Brain microvascular endothelial cell (primary cell): ENCODE measurements at places on chromosomes 6 and 20.

DNA sequence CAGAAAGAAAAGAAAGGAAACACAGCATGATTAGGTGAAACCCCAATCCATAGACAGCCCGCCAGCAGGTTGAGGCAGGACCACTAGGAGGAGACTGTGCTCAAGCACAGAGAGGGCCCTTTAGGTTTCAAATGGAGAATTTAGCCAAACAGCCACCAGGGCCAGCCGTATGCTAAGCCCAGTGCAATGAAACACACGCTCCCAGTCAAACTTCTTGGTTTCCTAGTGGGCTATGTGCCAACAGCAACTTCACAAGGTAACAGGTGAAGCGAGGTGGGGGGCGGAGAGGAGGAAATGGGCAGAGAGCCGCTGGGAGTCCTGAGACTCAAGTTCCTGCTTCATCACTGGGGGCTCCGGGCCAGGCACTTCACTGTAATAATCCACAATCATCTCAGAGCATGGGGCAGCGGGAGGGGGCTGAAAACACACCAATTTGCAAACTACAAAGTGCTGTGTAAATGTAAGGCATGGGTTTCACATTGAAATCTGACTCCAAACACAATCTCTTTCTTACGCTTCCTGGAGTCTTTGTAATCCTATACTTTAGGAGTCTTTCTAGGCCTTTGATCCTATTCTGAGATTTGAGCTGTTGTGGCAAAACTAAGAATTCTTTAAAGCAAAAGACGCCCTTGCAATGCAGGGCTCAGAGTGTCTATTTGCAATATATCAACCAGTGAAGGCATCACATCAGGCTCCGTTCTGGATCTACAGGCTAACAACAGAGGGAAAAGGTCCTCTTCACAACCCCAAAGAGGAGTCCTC, 117.3 kb downstream of the OPRM1 start:
- DNase-seq = peak; percentile 47

- no peak for DNase-seq
Measured at GRCh38 chr6:17957904-17958620, 29.4 kb downstream of the KIF13A start.

DNA sequence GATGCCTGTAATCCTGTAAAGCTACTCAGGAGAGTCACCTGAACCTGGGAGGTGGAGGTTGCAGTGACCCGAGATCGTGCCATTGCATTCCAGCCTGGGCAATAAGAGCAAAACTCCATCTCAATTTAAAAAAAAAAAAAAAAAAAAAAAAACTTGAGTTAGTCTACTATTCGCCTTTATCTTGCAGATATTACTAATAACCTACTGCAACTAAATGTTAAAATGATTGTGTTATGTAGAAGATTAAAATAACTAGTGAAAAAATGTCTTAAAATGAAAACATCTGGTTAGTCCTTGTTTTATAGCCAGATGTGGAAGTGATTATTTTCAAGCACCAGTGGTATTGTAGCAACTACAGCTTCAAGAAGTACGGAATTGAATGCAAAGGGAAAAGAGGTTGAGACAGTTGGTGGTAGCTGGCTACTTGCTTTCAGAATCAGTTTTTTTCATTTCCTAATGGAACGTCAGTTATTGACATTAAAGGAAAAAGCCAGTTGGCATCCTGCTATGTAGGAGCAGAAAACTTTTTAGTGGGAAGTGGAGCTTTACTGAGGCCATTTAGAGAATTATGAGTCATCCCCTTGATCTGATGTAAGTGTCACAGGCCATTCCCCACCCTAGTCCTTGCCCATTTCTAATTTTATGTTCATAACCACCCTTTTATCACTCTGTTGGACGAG, 43.8 kb upstream of the DYNLRB1 start:
- DNase-seq = peak; percentile 26

GRCh38 chr6:53494076-53494475, 50.8 kb downstream of the GCLC start:
- no peak for DNase-seq

DNA sequence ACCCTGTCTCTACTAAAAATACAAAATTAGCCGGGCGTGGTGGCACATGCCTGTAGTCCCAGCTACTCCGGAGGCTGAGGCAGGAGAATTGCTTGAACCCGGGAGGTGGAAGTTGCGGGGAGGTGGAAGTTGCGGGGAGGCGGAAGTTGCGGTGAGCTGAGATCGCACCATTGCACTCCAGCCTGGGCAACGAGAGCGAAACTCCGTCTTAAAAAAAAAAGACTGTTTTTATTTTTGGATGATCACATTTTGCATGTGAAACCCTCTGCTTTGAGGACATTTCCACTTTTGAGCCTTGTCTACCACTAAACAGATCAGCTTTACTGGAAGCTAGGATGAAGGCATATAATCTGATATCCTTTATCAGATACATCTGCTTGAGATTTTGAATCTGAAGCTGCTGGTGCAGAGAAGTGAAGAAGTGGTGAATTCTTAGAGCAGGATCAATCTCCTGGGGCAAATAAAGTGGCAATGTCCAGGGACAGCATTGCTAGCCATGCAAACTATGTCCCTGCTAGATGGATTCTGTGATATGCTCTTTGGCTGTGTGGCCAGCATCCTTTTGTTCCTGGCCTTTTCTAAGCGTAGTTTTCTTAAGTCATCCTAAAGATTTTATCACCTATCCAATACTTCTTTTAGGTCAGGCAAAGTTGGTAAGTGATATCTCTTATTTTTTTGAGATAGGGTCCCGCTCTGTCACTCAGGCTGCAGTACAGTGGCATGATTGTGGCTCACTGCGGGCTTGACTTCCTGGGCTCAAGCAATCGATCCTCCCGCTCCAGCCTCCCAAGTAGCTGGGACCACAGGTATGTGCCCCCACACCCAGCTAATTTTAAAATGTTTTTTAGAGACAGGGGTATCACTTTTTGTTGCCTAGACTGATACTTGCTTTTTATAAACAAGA, 23.3 kb downstream of the RBL1 start:
- DNase-seq = no peak

DNA sequence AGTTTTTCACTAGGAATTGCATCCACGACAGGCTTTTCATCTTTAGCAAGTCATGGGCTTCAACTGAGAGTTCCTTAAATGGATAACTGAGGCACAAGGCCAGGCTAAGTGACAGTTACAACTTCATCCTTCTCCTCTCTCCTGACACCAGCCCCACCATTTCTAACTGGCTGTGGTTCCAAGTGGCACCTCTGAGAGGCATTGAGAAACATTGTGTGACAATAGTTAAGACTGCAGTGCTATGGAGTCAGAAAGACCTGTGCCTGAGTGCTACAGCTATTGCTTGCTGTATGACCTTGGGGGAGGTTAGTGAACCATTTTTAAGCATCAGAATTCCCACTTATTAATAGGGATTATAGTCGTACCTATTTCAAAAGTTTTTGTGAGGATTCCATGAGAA, 26.2 kb upstream of the MLIP start:
- DNase-seq = no peak

DNA sequence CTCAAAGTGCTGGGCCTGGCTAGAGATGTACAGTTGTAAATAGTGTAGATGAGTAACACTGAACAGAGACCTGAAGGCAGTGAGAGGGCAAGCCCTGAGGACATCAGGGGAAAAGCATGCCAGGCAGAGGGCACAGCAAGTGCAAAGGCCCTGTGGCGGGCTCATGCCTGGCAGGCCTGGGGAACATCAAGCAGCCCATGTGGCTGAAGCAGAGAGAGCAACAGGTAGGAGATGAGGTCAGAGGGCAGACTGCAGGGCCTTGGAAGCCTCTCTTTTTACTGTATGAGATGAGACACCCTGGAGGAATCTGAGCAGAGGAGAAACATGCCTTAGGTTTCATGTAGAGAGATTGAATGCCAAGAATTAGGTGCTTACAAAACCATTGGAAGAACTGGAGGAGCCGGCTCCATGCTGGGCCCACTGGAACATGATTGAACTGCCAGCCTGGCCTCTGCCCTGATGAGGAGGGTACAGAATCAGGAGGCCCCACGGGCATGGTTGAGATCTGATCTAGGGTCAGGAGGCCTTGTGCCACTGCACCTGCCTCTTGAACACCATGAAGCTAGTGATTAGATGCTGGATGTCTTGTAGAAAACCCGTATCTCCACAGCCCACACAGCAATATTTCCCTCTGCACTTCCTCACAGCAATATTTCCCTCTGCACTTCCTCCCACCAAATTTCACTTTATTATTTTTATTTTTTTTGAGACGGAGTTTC, 5.9 kb upstream of the HMGA1 start:
- no peak for DNase-seq

- no peak for DNase-seq
Measured at GRCh38 chr20:63861365-63861934, at the start of gene ABHD16B. ABHD16B (plus strand) TSS chr20:63861498; CDS start chr20:63861541, 43 bp downstream.

GRCh38 chr20:53768329-53768728, 174.7 kb upstream of the ZNF217 start:
- no peak for DNase-seq

- DNase-seq = no peak
Measured at GRCh38 chr6:168950858-168951214, 302.8 kb downstream of the THBS2 start.

- no peak for DNase-seq
Measured at GRCh38 chr6:166526937-166527336, 59.5 kb downstream of the RAMACL start.

DNA sequence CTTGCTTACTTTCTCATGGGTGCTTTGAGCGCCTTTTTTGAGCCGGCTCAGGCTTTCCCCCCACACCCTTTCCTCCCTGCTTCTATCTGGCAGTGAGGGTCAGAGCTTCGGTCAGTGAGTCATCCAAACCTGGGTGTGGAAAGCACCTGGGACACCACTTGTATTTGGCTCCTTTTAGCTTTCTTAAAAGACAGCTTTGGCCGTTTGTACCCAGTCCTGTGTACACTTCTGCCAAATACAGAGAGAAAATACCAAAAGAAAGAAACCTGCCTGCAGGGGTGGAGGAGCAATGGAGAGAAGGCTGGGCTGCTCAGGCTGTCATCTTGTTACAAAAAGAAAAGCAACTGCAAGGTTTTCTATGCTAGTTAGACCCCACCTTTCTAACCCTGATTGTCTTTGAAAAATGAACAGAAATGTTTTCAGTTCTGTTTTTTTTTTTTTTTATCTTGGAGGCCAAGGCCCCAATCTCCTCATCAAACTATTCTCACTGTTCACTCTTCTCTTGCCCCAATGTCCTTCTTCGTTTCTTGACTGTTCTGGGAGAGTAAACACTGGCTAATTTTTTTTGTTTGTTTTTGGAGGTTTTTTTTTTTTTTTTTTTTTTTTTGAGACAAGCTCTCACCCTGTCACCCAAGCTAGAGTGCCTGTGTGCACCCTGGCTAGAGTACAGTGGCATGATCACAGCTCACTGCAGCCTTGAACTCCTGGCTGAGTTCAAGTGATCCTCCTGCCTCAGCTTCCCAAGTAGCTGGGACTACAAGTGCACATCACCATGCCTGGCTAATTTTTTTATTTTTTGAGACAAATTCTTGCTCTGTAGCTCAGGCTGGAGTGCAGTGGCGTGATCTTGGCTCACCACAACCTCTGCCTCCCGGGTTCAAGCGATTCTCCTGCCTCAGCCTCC, 76.4 kb downstream of the SSR1 start:
- no peak for DNase-seq

DNA sequence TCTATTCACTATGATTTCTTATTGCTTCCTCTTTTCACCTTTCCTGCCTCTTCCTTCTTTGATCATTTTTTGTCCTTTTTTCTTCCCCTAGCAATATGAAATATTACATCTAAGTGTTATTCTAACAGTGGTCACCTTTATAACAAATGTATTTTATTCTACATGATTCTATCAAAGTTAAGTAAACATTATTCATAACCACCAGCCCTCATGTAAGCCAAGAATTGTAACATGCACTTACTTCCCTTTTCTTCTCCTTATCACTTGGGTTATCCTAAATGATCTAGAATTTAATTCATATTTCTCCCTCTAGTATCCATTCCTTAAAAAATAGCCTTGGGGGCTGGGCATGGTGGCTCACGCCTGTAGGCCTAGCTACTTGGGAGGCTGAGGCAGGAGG, 88.3 kb upstream of the SLC22A23 start:
- no peak for DNase-seq

DNA sequence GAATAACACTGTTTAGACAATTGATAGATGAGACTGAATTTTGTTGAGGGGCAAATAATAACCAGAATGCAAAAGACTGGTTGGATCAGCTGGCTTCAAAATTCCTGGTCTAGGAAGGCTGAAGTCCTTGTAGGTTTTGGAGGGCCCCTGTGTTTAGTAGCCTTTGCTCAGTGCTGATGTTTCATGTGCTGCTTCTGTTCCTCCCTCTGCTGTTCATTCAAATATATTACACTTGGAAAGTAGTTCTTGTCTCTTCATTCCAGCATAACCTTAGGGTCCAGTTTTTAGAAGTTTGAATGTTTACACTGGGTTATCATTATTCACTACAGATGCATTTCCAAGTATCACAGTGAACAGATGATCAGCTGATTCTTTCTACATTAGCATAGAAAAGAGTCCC, 72.5 kb downstream of the FLRT3 start:
- DNase-seq = peak; percentile 0

DNA sequence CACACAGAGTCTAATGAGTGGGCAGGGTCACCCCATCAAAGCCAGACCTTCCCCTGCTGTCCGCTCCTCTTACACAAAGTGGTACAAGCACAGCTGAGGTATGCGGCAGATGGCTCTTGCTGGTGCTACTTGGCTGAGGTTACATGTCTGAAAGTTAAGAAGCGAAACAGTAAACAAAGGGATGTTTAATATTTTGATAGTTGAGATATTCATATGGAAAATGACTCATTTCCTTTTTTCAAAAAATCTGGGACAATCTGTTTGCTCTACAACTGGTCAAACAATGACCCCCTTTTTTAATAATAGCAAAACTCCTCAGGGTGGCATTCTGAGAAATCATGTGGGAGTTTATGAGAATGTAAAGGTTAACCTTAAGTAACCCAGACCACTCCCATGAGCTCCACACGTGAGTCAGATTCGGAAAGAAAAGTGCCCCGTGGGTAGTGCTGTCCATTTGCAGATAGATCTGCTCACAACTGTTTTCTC, 245.3 kb downstream of the TBXT start:
- DNase-seq = peak; percentile 45

DNA sequence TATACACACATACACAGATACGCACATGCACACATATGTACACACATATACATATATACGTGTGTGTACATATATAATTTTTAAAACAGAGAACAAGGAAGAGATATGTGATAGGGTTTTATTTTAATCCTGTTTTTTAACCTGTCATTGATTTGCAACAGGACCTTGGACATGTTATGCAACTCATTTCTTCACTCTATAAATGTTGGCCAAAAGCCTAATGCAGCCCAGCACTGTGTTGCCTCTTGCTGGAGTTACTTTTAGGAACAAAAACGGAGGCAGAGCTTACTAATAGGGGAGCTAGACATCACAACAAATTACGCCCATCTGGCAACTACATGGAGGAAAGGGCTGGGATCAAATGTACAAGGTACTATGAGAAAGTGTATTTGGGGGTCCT, 179.9 kb upstream of the TAB2 start:
- no peak for DNase-seq
